ENCODE measurements at places on chromosomes 6 and 20.
A peak's percentile ranks its signal among the peaks of the same experiment; 100 is the strongest.

DNA sequence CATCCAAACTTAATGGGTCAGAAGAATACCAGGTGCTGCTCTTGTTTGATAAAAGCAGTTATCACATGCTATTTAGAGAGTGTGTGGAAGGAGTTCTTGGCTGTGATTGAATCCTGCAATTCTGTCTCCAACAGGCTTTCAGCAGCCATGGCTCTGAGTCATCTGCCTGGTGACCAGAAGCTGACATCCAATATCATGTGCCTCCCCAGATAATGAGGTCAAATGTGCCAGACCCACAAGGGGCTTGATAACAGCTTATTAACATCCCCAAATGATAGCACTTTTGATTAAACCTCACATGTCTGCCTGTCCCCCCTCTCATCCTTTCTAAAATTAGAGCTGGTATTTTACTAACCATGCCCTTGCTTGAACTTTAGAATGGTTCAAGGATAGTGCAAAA lies 175.7 kb upstream of the PLN start:
- DNase-seq = peak; percentile 24

GRCh38 chr20:1907586-1907985 lies 12.4 kb downstream of the SIRPA start:
- peak; percentile 90 for DNase-seq

DNA sequence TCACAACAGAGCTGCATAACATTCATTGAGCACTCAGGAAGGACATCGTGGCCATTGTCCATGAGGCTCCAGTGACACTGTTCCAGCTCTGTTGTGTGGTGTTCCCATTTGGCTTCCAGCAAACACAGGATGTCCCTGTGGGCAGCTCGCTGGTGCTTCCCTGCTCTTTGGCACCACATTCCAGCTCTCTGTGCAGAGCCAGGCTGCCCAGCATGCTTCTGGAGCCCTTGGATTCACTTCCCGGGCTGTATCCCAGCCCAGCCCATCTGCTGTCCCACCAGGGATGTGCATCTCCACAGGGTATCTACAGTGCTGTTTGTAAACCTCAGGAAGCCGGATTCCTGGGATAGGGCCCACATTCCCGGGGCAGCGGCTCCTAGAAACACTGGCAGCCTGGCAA lies 57.2 kb downstream of the CTCFL start:
- DNase-seq = no peak

DNA sequence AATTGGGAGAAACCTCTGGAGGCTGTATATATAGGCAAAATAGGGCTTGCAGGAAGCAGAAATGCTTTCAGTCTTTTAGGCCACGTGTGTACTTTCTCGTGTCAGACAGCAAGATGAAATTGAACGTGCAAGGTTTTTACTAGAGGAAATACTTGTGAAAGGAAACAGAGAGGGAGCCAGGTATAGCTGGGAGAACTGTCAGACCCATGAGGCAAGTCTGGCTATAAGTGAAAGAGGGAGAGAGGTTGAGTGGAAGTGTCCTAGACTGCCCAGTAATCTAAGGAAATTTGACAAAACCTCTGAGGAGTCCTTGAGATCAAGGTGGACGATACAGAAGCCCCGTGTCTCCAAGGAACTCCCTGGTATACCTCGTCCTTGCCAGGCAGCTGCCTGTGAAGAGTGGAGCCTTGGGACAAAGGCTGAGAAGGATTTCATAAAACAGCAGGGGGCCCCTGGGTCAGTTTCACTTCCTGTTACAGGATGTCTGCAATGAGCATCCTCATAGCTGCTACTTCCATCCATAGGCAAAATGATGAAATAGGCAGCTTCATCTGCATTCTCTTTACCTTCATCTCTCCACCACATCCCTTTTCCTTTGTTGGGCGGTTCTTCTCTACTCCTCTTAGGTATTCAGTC lies 114.4 kb upstream of the MAP3K7 start:
- no peak for DNase-seq

DNA sequence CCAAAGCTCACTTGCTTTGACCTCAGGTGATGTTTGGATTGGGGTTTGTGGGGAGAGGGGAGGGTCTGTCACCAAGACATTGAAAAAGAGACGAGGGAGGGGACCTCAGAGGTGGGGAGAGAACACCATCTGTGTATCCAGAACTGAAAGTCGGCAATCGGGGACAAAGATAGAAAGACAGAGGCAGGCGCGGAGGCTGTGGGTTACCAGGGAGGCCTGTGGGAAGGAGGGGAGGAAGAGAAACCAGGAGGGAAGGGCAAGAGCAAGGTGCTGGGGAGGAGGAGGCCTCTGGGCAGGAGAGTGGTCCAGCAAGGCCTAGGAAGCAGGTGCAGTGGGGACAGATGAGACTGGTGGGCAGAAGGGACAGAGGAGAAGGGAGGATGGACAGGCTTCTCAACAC lies 211.2 kb downstream of the CDC5L start:
- DNase-seq = no peak

DNA sequence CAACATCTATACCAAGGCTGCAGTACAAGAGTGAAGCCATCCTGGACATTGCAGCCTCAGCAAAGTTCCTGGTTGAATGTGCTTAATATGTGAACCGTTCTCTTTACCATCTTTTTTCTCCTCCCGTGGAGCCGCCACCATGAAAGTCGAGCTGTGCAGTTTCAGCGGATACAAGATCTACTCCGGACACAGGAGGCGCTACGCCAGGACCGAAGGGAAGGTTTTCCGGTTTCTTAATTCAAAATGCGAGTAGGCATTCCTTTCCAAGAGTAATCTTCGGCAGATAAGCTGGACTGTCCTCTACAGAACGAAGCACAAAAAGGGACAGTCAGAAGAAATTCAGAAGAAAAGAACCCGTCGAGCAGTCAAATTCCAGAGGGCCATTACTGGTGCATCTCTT lies 8.4 kb upstream of the LINC00237 start:
- no peak for DNase-seq

DNA sequence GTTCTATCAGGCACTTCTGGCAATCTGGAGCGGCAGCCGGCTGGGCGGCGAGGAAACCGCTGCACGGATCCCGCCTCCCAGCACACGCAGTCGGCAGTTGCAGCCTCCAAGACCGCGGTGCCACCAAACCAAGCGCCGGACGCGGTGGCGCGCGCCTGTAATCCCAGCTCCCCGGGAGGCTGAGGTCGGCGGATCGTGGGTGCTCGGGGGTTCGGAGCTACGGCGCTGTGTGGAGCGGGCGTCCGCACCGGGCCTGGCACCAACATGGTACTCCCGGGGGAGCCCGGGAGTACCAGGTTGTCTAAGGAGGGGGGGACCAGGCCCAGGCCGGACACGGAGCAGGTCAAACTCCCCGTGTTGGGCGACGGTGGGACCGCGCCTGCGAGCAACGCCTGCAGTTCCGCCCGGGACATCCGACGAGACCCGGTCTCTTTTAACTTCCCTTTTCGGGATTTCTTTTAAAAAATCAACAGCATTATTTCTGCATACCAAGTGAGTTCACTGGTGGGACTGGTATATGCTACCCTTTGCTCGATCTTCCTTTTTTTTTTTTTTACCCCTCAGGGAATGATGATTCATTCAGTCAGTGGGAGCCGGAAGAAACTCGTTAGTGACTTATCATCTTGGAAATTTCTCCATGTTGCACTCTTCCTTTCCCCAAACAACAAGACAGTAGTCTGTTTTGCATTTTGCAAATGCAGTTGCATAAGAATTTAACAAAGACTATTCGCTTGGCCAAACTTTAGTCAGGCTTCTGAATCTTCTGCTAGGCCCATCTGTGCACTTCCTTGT lies 27.6 kb downstream of the ZNF311 start:
- DNase-seq = peak; percentile 85

GRCh38 chr6:103617642-103618041 lies 1242.1 kb downstream of the HACE1 start:
- no peak for DNase-seq

DNA sequence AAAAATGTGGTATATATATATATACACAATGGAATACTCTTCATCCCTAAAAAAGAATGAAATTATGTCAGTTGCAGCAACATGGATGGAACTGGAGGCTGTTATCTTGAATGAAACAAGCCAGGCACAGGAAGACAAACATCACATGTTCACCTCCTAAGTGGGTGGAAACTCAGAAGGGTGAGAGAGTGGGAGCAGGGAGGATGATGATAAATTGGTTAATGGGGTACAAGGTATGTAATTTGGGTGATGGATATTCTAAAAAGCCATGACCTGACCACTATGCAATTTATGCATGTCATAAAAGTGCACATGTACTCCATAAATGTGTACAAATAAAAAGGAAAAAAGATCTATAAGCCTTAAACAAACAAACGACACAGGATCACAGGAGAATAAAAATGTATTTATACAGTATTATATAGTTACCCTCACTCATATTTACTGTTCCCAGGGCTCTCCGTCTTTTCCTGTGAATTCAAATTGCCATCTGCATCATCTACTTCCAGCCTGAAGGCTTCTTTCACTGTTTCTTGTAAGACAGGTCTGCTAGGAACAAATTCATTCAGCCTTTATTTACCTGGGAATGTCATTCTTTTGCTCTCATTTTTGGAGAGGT lies 89.8 kb downstream of the SYNDIG1 start:
- no peak for DNase-seq

GRCh38 chr6:38671885-38672467 lies 31.0 kb downstream of the GLO1 start:
- peak; percentile 68 for DNase-seq

- no peak for DNase-seq
These were observed 635.0 kb upstream of the AGPAT4 start for GRCh38 chr6:161908872-161909271.

DNA sequence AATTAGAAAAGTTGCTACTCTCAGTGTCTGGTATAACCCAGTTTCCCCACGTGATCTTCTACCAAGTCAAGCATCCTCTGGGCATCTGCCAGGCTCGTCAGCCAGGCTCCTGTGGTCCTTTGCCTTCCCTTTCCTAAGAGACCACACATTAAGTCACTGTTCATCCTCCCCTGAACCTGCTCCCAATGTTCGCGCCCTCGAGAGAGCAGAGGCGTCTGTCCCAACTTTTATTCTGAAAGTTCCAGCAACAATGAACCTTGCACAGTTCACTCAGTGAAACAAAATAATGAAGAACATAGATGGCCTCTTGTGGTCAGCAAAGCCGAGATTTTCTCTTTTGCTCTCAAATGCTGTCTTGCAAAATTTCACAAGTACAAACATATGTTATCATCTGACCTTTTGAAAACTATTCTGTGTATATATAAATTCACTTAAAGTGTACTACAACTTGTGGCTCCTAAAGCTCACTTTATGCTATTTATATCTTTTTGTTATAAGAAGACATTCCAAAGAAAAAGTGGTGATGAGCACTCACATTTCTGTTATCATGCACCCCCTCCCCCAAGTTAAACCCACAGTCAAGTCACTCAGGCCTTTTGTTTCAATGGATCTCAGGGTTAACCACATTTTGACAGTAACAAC lies 39.2 kb upstream of the NHSL1 start:
- peak; percentile 68 for DNase-seq

GRCh38 chr6:131693384-131693783 lies 7.8 kb downstream of the OR2A4 start:
- DNase-seq = no peak

- DNase-seq = peak; percentile 41
These were observed 287.6 kb downstream of the PHF3 start for GRCh38 chr6:63923139-63923739.

DNA sequence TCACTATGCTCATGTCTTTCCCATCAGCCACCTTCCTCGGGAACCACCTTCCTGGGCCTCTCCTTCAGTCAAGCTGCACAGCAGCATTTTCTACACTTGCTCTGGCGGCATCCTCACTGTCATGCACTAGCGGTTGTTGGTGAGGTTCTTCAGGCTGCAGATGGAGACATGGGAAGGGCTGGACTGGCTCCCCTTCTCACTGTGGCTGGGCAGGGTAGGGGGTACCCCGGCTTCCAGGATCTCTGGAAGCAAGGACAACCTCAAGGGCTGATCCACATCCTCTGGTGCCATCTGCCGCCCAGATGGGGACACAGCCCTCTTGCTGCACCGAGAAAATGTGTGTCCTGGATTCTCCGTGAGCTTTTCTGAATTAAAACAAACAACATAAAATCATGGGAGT lies 180.1 kb upstream of the RNF24 start:
- DNase-seq = peak; percentile 22

DNA sequence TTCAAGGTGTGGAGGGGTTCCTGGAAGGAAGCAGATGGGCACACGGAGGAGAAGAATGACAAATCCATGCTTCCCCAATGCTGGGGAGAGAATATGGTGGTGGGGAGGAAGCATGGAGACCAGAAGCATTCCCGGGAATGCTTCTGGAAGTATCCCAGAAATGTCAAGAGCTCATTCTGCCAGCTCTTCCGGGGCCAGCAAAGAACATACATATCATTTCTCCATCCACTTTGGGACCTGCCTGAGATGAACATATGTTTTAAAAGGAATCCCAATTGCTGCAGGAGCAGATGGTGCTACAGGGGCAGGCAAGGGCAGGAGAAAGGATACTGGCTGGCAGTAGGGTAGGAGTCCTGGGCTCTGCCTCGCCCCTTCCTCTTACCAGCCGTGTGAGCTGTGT lies 37.9 kb upstream of the CCDC167 start:
- no peak for DNase-seq

- DNase-seq = no peak
These were observed 65.3 kb downstream of the NRSN1 start for GRCh38 chr6:24191346-24191745.

DNA sequence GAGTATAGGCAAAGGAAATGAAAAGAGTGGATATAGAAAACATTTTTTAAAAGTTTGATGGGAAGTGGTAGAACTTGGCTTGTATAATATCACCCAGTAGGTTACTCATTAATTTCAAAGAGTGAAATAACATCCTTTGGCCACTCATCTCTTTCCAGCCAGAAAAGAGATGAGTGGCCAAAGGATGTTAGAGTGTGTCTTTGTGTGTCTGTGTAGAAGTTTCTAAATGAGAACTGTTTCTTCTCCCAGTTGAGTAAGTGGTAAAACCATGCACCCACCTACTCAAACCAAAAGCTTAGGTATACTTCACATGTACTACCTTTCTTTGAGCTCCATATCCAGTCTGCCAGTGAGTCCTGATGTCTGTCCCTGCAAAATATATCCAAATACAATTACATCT lies 47.7 kb upstream of the TMEM244 start:
- no peak for DNase-seq

DNA sequence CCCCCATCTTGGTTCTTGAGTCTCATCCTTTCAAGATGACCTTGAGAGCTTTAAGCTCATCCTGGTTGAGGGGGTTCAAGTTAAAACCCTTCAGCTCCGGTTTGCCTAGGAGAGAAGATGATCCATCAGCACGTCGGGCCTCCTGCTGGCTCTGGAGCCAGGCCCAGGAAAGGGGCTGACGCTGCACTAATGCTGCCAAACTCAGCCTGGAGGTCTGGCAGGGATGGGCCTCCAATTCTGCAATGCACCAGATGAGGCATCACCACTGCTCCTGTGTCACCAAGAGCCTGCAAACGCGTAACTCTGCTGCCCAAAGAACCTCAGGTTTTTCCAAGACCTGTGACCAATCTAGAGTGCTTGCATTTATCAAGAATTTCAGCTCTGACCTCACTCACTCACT lies 6.1 kb downstream of the PDRG1 start:
- no peak for DNase-seq

All from amniotic epithelial cell (primary cell).